Adipocyte (in vitro differentiated cells): ENCODE measurements at places on chromosomes 2 and 18.

- no peak for DNase-seq
Measured at GRCh38 chr2:209762563-209762962, 9.1 kb upstream of the UNC80 start.

- DNase-seq: no peak
Measured at GRCh38 chr2:73994178-73994831, 9.6 kb downstream of the TET3 start.

DNA sequence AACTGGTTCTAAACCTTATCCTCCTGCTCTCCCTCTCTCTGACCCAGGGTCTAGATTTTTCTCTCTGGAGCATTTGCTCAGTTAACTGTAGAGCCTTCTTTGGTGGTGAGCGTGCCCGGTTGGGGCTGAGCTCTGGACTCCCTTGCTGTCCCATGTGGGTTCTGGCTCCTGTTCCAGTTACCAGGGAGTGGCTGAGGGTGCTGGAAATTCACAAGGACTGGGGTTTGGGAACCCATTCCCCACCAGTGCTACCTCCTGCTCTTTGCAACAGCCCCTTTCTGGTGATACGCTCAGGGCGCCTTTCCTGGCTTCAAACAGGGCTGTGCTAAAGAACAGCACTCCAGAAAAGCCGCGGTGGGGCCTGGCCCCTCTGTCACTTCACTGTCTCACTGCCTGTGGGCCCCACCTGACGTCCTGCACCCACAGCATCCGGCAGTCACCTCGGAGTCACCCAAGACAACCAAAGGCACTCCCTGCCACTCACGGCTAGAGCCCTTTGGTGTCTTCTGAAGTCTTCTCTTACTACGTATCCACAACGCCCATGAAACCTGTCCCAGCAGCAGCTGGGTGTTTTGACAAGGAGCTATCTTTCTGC lies 41.3 kb downstream of the CAPN13 start:
- no peak for DNase-seq

DNA sequence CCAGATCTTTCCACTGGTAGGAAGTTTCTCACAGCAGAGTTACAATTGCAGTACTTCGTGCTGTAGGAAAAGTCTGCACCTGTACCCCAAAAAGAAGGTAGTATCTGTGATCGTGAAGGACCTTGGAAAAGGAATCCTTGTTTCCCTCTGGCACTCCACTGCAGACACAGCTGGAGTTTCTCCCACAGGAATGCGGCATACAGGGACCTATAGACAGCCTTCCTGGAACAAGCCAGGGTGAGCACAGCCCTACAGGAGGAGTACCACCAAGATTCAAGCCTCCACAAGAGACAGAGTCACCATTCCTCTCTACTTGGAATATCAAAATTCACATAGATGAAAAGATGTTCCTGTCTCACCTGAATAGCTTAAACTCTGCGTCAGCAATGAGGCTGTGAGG lies 372.4 kb downstream of the CMPK2 start:
- no peak for DNase-seq

DNA sequence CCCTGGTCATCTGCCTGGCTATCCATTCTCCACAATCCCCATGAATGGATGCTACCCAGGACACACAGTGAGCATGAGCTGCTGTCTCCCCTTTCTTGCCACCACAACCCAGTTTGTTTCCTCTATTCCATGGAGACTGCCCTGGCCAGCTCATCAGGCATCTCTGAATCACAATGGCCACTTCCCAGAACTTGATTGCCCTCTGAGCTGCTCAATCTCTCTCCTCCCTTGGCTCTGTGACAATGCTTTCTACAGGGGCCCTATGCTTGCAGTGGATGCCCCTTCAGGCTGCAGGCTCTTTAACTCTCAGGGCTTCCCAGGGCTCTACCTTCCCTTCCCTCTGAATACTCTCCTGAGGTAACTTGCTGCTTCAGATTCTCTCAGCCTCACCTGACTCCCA lies 14.4 kb upstream of the SLC4A5 start:
- no peak for DNase-seq

- DNase-seq: no peak
Measured at GRCh38 chr2:198698230-198698629, 759.5 kb downstream of the SATB2 start.

DNA sequence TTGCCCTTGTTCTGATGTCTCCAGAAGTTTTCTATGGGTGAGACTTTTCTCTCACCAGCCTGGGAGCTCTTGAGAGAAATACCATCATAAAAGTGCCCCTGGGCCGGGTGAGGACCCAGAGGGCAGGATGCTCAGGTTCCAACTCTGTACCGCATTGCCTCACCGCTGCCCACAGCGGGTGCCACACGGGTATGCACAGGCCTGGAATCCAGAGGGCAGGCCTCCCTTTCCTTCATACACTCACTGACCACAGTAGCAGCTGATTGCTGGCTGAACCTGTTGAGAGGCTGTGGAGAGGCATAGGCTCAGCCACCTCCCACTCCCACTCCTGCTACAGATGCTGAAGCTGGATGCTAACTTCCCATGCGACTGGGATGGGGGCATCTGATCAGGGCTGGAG lies 293.8 kb downstream of the CYP26B1 start:
- DNase-seq: no peak

- DNase-seq: no peak
Measured at GRCh38 chr2:64344999-64345576, 108.9 kb upstream of the LGALSL start.

DNA sequence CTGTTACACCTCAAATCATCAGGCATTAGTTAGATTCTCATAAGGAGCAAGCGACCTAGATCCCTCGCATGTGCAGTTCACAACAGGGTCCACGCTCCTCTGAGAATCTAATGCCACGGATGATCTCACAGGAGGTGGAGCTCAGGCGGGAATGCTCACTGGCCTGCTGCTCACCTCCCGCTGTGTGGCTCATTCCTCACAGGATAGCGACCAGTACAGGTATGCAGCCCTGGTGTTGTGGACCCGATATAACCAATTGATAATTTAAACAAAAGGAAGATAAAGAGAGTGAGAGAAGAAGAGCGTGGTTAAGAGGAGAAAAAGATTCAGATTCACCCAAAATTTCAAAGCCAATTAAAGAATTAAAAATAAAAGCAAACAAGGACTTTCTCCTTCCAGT lies 20.8 kb downstream of the TLK1 start:
- DNase-seq: no peak

- DNase-seq: no peak
Measured at GRCh38 chr2:28648671-28649395, 102.8 kb upstream of the PPP1CB start.

DNA sequence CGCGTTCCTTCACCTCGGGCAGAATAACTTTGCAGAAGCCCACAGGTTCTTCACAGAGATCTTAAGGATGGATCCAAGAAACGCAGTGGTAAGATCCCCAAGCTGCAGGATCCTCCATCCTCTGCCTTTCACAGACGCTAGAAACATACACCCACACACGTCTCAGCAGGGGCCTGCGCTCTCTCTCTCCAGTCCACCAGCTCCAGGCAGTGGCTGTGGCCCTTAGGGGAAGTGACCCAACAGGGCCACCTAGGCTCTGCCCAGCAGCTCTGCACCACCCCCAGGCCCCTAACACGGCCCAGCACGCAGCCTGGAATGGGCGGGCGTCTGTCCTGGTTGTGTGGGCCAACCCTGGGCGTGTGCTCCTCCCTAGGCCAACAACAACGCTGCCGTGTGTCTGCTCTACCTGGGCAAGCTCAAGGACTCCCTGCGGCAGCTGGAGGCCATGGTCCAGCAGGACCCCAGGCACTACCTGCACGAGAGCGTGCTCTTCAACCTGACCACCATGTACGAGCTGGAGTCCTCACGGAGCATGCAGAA lies 40.4 kb downstream of the ADI1 start:
- DNase-seq: no peak
